Stimulated activated CD8-positive, alpha-beta memory T cell treated with anti-CD3 and anti-CD28 coated beads, Interleukin-7, amount 100 ng/mL, for 1 hour (primary cell): ENCODE measurements at places on chromosomes 4 and X.

- DNase-seq: no peak
Observed at GRCh38 chr4:187135878-187136277, 412.2 kb upstream of the FAT1 start.

- DNase-seq: no peak
Observed at GRCh38 chr4:157838366-157838765, 334.5 kb downstream of the GASK1B start.

DNA sequence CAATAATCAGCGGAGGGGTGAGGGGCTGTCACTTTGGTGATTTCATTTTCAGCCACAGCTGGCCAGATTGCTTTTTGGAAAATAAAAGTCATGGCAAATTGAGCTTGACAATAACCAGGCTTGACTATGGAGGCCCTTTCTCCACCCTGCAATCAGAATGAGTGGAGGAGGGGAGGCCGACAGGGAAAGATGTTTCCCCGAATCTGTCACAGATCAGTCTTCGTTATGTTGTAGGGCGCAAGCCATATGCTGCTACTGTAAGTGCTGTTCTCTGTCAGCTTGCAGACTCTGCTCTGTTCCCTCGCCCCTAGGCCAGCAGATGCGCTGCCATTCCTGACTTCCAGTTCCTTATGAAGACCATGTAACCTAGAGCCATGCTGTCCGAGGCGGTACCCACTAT, 114.1 kb downstream of the MGST2 start:
- no peak for DNase-seq

GRCh38 chr4:119299741-119300100, 22.2 kb downstream of the FABP2 start:
- DNase-seq: no peak

DNA sequence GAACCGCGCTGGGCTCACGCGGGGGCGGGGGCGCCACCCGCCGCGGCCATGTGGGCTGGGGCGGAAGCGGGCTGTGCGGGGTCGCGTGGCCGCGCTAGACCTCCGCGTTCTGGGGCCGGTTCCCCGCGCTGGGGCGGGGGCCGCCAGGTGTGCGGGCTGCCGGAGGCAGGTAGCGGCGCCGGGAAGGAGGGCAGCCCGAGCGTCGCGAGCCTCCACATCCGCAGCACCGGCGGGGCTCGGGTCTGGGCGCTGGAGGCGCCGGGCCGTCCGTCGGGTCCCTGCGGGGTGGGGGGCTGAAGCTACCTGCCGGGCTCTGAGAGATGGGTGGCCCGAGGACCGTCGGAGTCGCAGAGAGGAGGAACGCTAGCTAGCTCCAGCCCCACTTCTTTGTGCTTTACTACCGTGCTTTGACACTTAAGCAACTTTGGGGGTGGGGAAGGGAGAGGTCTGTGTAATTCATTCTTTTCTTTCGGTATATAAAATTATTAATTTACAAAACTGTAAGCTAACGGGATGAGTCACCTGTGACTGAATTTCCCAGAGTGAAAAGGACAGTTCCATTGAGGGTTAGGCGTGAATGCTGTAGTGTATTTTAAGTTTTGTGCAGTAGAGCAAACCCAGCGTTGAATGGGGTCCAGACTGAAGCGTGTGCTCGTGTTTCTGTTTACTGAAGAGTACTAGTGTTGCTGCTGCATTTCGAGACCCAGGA, 689 bp downstream of the METAP1 start:
- DNase-seq: no peak

GRCh38 chr4:173056710-173057109, 111.9 kb upstream of the GALNT7 start:
- DNase-seq: no peak

GRCh38 chrX:77167993-77168392, 279.2 kb upstream of the FGF16 start:
- no peak for DNase-seq

GRCh38 chr4:133136833-133137232, 12.3 kb upstream of the PCDH10 start:
- DNase-seq: no peak

DNA sequence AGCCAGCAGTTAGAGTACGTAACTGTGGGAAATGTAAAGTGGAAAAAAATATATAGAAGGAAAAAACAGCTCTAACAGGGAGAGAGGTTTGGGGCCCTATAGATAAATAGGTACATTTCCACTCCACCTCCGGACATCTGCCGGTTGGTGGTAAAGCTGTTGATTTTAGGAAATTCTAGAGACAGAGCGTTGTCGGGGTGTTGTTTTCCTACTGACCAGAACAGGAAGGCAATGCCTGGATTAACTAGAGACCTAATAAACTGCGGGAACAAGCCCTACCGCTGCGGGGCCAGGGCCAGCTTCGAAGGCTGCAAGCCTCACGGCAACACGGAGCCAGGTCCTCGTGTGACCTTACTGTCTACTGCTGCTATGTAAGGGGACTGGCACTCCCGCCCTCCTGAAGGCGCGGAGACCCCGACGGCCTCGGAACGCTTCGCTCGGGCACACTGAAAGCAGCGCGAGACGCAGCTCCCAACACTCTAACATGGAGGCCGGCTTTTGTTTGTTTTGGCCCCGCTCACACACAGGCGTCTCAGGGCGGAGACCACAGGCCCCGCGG, 702 bp upstream of the CDKN2AIP start:
- no peak for DNase-seq

DNA sequence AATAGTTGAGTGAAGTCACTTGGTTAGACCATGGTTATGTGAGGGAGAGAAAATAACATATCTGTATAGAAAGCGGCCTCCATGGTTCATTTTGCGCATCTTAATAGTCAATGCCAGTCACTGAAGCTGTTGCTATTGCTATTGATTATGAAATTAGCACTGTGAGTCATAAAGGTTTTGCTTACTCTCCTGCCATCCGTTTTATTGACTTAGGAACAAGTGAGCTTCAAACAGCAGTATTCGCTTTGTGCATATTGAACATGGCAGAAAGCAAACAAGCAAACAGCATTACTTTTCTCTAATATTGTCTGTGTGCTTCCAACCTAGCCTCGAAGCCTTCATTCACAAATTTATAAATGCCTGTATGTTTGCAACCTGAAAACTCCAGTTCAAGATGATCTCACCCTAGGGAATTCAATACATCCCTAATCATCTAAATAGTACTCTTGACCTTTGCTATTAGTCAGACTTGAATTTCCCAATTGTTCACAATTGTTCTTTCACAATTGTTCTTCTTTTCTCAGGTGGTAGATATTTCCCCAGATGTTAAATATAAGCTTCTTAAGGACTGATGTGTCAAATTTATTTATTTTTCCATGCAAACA, 55.9 kb upstream of the GABRA2 start:
- no peak for DNase-seq

DNA sequence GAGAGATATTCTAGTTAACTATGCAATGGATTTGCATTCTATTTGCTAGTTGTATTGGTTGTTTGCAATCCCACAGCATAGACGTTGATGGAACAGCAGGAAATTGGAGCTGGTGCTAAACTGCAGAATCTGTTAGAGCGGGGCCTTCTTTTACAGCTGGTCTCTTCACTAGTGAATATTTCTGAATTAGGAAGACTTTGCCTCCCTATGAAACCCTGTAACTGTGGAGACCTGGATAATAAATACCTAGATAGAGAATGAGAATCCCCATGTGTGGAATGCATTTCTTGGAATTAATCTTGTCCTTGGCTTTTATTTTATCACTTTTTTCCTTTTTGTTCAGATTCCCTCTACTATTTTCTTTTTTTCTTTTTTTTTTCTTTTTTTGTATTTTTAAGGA, 109.7 kb downstream of the SHROOM3 start:
- no peak for DNase-seq

DNA sequence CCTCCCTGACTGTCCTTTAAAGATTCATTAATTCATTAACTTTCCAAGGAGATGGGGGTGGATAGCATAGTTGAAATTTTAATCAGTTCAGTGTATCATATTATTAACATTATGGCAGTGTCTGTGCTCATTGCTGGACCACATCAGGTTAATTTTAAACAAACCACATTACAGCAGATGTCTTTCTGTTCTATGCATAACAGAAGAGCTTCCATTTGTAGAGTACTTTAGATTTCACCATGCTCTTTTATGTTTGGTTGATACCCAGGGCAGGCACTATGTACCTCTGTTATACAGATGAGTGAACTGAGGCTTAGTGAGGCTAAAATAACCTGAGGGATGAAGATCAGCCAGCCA, 41.1 kb downstream of the AFF2 start:
- DNase-seq: no peak

GRCh38 chr4:71830497-71831190, 46.8 kb upstream of the GC start:
- no peak for DNase-seq

DNA sequence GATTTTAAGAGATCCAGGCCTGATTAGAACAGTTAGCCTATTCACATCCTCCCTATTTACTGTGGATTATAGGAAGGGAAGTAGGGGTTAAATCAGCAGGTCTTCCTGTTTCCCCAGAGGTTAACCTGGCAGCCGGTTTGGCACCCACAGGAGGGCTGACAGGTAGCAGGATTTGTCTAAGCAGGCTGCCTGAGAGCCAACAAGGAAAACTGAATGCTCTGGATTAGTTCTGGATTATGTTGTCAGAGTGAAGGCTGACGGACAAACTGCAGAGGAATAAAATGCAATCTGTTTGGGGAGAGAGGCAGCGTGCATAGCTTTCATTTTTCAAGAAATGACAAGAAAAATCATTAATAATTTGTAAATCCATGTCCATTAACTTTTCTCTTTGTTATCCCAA, 397.1 kb upstream of the FAM241A start:
- no peak for DNase-seq

DNA sequence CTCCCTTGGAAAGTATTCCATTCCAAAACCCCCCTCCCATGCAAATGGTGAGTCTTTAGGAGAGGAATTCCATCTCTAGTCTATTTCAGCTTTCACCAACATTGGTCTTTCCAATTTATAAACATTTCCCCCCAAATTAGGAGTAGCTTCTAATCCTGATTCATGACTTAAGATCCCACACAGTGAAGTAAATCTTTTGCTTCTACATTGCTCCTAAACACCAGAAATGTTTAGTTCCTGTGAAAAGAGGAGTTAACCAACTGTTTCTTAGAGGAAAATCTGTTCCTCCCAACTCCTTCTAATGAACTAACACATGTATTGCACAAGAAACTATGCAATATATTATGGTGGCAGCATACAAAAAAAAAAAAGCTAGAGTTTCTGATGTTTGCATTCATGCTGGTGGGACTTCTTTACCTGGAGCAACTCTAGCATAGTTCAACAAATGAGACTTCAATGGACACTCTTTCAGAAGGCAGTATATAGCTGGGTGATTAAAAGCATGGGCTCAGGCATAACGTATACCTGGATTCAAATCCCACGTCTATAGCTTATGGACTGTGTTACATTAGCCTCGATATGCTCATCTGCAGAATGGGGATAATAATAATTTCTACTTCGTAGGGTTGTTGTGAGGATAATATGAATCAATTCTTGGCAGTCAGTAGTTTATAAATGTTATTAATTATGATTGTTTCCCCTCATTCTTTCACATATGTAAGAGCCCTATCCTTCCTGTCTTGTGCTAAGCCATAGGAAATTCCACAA, 131.6 kb upstream of the TMEM164 start:
- no peak for DNase-seq

GRCh38 chrX:100864657-100865391, 9.3 kb downstream of the NOX1 start:
- no peak for DNase-seq

DNA sequence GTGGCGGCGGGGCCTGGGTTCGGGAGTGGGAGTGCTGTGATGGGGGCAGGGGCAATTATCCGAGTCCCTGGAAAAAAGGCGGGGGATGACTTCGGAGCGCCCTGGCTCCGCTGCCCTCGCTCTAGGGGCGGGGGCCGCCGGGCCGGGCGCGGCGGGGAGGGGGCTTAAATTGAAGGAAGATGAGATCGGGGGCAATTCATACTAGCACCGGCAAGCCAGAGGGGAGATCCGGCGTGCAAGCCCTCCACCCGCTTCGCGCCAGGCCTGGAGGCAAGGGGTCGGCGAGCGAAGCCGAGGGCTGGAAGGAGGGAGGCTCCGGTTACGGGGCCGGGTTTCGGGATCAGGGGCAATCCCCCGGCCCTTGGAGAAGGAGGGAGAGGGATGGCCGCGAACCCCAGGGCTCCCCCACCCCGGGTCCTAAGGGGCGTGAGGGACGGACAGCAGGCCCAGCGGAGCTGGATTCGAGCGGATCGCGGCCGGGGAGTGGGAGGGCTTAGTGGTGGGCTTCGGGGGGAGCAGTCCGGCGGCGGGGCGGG, 1.2 kb downstream of the BCORL1 start:
- no peak for DNase-seq

DNA sequence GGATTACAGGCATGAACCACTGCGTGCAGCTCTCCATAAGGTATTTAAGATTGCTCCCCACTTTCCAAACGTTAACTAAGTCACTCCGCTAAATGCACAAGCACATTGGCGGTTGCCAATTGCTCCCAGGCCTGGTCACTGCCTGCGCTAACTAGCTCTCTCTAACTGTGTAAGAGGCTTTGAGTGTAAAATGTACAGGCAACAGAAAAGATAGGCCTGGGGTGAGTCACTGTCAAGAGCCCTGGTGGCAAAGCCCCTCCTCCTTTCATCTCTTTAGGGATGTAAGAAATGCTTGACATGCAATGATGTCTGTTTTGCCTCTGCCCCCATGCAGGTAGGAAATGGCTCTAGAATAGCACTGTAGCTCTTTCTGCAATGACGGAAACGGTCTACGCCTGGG, 329.7 kb upstream of the GATB start:
- DNase-seq: no peak

GRCh38 chr4:41009411-41009810, 204.9 kb downstream of the APBB2 start:
- no peak for DNase-seq

- no peak for DNase-seq
Observed at GRCh38 chrX:153303276-153304262, 18.0 kb downstream of the PNMA6F start.

- no peak for DNase-seq
Observed at GRCh38 chr4:19547463-19547862, 704.2 kb upstream of the SLIT2 start.

DNA sequence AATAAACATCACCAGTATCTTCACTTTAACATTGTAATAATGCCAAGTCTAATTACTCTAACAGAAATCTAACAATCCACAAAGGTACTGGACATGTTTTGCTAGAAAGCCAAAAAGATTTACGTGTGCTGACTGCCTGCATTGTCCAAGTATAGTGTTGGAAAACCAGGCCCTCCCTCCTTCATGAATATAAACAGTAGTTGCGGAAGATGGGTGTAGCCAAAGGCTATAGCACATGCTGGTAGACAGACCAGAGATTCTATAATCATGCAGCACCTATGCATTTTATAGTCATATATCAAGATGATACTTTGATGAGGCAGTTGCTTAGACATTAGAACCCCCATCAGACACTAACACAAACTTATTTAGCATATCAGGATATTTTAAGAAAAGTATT, 22.6 kb downstream of the ZNF280C start:
- no peak for DNase-seq

- DNase-seq: no peak
Observed at GRCh38 chr4:15244354-15244753, 183.5 kb upstream of the C1QTNF7 start.

GRCh38 chr4:26052663-26053541, 138.9 kb downstream of the SMIM20 start:
- DNase-seq: no peak

DNA sequence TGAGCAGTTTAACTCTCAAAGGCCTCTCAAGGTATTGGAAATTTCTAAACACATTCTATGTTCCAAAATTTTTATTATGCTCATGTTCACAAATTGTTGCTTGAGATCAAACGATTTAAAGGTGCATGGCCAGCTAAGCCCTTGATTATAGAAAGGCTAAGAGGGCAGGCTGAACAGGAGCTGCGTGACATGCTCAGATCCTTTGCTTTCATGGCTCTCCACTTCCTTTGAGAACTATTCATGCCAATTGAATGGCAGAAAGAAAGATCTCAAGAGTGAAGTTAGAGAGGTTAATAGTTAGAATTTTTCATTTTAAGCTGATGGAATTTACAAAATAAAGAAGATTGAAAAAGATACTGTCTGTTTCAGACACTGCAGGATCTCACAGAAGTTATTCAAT, 594 bp downstream of the LRIT3 start:
- DNase-seq: no peak
